Camera-type eye (tissue), 1 donor: ENCODE measurements at places on chromosomes 5 and 9. TPM values are rescaled to one million over a fixed set of nuclear protein-coding genes. Genes with fewer than 3 reads are reported as not detected.

ANKRD20A1 gene
- total RNA-seq = 7.1 TPM

INSL4 gene
- total RNA-seq = not detected

BHMT2 gene
- total RNA-seq = 7.5 TPM

ARL14EPL gene
- not detected for total RNA-seq

STPG3 gene
- not detected for total RNA-seq

CD74 gene
- 69.4 TPM for total RNA-seq

CYLC2 gene
- not detected for total RNA-seq

TMED7 gene
- 114 TPM for total RNA-seq

OR1J4 gene
- total RNA-seq = not detected

RLN1 gene
- total RNA-seq = 0.82 TPM

SPATA31E1 gene
- not detected for total RNA-seq

TAF1L gene
- total RNA-seq = not detected

TYRP1 gene
- total RNA-seq = 326 TPM

JAKMIP2 gene
- 18.3 TPM for total RNA-seq

MROH2B gene
- total RNA-seq = not detected

CCDC171 gene
- total RNA-seq = 25.2 TPM

ABO gene
- 2.0 TPM for total RNA-seq
